NCI-H69 (cell line): ENCODE measurements at places on chromosomes 5 and 9.

- DNase-seq = no peak
Observed at GRCh38 chr9:89952401-89952800, 347.6 kb downstream of the GADD45G start.

- DNase-seq = no peak
Observed at GRCh38 chr5:14745188-14745563, 80.7 kb downstream of the OTULIN start.

DNA sequence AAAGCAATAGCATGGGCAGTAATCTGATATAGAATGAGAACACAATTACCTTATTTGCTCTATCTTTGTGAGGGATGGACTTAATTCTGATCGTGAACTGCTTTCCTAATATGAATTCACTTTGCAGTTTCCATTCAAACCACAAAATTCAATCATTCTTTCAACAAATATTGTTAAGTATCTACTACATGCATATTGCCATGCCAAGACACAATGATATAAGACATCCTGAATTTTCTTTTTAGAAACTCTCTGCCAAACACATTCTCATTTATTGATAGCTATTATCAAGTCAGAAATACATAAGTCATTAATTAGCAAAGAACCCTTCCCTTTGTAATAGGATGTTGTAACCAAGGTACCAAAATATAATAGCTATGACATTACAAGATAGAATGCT, 121.6 kb upstream of the TARS1 start:
- DNase-seq = no peak

- DNase-seq = no peak
Observed at GRCh38 chr5:124957063-124957462, 210.6 kb upstream of the ZNF608 start.

DNA sequence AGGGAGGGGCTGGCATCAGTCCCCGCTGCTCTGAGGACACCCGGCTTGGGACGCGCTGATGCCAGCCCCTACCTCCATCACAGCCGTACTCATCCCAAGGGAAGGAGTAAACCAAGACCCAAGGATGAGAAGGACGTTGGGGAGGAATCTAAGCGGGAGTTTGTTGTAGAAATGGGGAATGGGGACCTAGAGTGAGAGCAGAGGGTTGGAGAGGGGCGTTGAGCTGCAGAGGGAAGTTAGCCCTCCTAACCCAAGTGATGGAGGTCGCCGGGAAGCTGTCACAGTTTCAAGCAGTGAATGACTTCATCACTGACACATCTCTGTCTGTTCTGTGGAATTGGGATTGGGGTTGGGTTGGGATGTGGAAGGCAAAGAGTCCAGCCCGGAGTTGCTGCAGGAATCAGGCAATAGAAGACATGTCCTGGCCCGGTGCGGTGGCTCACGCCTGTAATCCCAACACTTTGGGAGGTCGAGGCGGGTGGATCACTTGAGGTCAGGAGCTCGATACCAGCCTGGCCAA, 759 bp upstream of the SUSD1 start:
- DNase-seq = no peak

DNA sequence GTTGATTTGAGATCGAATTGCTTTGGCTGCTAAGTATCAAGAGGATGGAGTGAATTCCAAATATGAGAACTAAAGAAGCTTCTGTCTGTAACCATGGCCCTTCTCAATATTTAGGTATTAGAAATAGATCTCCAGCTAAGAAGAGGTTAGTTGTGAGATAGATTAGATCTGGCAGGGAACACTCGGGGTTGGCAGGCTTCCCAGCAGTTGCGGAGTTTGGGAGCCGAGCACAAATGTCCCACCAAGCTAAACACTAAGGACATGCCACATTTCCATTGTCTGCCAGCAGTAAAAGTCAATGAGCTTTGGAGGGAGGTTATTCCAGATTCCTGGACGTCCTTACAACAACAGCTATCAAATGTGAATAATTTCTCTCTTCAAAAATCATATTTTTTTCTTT, 85.8 kb downstream of the TAF11L14 start:
- no peak for DNase-seq

DNA sequence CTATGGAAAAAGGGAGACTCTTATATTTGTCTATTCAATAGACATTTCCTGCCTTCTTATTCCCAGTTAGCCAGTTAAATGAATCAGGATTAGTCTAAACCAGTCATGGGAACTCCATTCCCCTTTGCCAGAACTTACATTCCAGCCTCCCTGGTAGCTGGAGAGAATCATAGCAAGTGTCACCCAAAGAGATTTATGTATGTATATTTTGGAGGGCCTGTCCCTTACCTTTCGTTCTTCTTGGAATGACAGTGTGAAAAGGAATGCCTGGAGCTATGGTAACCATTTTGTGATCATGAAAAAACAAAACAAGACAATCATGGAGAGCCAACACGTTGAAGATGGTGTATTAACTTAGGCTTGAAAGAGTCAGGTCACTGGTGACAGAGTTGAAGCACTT, 627.7 kb downstream of the CCDC171 start:
- DNase-seq = no peak
